H1 (cell line): ENCODE measurements at places on chromosomes 16 and 17.

DNA sequence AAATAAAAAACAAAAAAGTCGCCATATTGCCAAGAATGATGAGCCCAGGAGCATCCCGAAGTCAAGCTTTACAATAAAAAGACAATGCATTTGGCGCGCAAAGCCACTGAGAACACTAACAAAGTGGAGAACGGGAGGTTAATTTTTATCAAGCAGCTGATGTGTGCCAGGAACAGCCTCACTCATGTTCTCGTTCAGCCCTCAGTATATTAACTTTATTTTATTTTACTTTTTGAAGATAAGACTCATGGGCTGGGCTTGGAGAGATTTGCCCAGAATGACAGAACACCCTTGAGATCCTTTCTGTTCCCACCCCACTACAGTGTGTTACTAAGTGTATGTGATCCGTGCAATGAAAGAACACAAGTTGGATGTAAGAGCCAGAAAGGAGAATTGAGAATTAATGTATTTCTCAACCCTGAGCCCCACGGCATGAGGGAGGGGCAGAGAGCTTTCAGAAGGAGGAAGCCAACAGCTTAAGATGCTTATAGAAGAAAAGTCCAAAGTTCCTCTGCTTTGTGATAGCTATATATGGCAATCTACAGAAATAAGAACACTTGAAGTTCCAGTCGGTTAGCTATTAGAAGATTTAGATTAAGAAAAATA, 48.4 kb downstream of the COTL1 start:
- no peak for DNase-seq
- H3K4me1 ChIP-seq = peaks cover 18% of the 10 kb centered on the region
- H3K27me3 ChIP-seq = no peaks in the 10 kb centered on the region
- H3K36me3 ChIP-seq = peaks cover 5% of the 10 kb centered on the region

- no peaks in the 10 kb centered on the region for H3K4me1 ChIP-seq
- no peak overlapping the region for H3K27ac ChIP-seq
- no peak for DNase-seq
- H3K27me3 ChIP-seq = no peaks in the 10 kb centered on the region
- no peak overlapping the region for H3K4me3 ChIP-seq
- H3K36me3 ChIP-seq = no peaks in the 10 kb centered on the region
Observed at GRCh38 chr17:16820979-16821543, 131.0 kb downstream of the CCDC144A start.

- H3K4me1 ChIP-seq = no peaks in the 10 kb centered on the region
- H3K36me3 ChIP-seq = no peaks in the 10 kb centered on the region
- H3K27me3 ChIP-seq = no peaks in the 10 kb centered on the region; the same call in 1 of the 2 replicates
- H3K4me3 ChIP-seq = no peak overlapping the region
- no peak for DNase-seq
- no peak overlapping the region for H3K27ac ChIP-seq
Observed at GRCh38 chr17:8029121-8029520, 9.7 kb upstream of the ALOX15B start.

DNA sequence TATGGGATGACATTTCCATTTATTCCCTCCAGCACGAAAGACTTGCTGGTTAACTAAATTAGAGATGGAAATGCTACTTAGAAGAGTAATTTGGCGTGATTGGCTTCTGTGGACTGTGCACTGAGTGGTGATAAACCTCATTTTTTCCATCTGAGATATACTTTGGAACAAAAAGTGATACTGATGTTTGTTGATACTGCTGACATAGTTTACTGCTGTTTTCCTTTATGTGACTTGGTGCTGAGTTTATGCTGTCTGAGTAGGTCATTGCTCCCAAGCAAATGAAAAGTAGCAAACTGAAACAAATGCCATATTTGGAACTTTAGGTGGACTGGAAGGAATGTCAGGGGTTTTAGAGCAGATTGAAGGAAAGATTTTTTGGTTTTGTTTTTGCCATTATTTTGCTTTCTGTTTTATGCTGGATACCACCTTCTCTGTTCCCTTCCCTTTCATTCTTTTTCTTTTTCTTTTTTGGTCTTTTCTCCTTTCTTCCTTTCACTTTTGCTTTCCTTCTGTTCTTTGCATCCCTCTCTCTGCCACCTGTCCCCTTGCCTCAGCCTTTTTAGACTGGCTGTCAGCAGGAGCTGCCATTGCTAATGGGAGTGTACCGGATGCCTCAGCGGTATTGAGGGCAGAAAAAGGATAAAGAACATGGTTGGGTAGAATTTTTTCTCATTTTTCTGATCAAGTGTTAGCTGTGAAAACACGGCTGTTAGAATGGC, 41.8 kb downstream of the NUP93 start:
- no peak for DNase-seq
- no peaks in the 10 kb centered on the region for H3K27me3 ChIP-seq
- H3K36me3 ChIP-seq = no peaks in the 10 kb centered on the region
- H3K4me3 ChIP-seq = no peak overlapping the region
- no peaks in the 10 kb centered on the region for H3K4me1 ChIP-seq

DNA sequence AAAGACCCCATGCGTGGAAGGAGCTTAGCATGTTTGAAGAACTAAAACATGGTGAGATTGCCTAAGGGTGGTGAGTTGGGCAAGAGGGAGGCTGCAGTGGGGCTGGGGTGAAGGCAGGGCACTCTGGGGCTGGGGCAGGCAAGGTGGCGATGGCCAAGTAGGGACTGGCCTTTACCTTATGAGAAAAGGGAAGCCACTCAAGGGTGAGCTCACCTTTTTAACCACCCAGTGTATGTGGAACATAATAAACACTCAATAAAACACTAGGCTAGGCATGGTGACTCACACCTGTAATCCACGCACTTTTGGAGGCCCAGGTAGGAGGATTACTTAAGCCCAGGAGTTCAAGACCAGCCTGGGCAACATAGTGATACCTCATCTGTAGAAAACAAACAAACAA, 37.7 kb downstream of the LYRM9 start:
- no peaks in the 10 kb centered on the region for H3K36me3 ChIP-seq
- H3K4me3 ChIP-seq = no peak overlapping the region
- H3K27ac ChIP-seq = no peak overlapping the region
- DNase-seq = no peak
- H3K27me3 ChIP-seq = no peaks in the 10 kb centered on the region

- H3K27me3 ChIP-seq = no peaks in the 10 kb centered on the region
- H3K4me1 ChIP-seq = no peaks in the 10 kb centered on the region
- DNase-seq = no peak
- no peak overlapping the region for H3K27ac ChIP-seq
Observed at GRCh38 chr16:67948015-67948414, 4.1 kb upstream of the LCAT start.

DNA sequence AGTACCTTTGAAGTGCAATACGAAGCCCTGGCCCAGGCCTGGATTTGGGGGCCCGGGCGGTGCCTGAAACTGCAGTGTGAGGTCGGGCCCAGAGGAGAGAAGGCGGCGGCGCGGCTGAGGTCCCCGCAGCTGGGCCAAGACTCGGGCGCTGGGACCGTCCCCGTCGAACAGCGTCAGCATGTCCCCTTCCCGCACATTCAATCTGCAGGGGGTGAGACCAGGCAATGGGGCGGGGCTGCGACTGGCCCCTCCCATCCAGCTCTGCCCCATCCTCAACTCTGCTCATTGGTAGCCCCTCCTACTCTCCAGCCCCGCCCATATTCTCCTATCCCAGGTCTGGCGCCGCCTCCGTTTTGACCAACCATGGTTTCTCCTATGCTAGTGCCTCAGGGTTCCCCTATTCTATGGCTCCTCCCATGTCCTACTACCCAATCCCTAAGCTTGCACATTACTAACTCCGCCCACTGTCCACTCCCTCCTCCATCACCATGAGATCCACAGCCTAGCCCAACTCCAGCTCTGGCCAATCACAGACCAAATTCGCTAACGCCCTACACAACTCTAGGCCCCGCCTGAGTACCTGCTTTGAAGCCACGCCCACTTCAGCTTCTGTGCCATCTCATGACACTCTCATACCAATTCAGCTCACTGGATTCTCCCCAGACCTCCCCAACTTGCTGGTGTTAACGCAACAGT, 14.4 kb upstream of the CDIPT start:
- peaks cover 6% of the 10 kb centered on the region for H3K4me1 ChIP-seq
- H3K4me3 ChIP-seq = peak overlapping the region; percentile 48

- H3K4me1 ChIP-seq = peaks cover 7% of the 10 kb centered on the region; the same call in 1 of the 2 replicates
- H3K27me3 ChIP-seq = no peaks in the 10 kb centered on the region
- DNase-seq = no peak
- H3K4me3 ChIP-seq = no peak overlapping the region
Observed at GRCh38 chr17:82283208-82283749, 9.8 kb upstream of the CSNK1D start.

DNA sequence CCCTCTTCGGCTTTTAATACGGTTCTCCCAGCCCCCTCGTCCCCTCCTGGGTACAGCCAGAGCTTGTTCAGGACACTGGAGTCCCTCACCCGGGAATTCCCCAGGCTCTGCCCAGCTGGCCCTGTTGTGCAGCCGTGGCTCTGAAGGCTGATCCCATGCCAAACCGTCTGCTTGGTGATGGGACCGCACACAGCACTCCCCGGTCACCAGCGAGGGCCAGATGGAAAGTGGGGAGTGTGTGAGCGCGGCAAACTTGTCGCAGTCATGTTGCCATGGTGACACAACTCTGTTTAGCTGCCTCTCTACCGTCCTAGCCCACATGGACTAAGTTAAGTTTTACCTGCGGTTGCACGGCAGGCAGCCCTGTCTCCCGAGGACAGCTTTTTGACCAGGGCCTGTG, 107.9 kb downstream of the RAP1GAP2 start:
- H3K4me3 ChIP-seq = no peak overlapping the region
- H3K27ac ChIP-seq = peak overlapping the region; percentile 35; the same call in 1 of the 2 replicates
- peaks cover 13% of the 10 kb centered on the region for H3K4me1 ChIP-seq
- no peaks in the 10 kb centered on the region for H3K27me3 ChIP-seq
- H3K36me3 ChIP-seq = no peaks in the 10 kb centered on the region; the same call in 1 of the 2 replicates

DNA sequence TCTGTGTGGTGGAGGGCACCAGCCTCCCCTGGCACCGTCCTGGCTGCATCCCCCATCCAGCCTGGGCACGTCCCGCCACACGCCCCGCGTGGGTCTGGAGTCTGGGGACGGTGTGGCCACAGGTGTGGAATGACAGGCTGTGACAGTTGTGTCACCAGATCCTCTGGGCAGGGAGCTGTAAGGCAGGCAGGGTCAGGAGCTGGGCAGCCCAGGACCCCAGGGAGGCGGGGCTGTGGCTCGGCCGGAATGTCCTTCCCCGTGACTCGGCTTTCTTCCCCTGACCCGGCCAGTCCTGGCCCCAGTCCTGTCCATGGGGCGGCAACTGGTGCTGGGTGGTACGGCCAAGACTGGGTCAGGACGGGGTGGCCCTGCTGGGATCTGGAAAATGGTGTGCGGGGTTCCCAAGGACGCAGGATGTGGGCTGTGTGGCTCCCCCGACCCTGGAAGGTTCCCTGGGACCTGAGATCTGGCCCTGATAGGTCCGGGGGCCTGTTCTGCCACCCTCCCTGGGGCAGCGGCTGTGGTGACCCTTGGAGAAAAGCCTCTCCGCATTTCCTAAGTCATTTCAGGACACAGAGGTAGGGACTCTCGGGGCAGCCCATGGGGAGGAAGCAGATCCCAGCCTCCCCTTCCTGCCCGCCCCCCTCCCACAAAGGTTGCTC, 3.3 kb upstream of the SLC16A3 start:
- H3K4me1 ChIP-seq = 0 out of 2 replicates have a peak, but pooled peaks cover 2% of the 10 kb centered on the region
- no peak for DNase-seq
- H3K27ac ChIP-seq = no peak overlapping the region
- H3K4me3 ChIP-seq = no peak overlapping the region

DNA sequence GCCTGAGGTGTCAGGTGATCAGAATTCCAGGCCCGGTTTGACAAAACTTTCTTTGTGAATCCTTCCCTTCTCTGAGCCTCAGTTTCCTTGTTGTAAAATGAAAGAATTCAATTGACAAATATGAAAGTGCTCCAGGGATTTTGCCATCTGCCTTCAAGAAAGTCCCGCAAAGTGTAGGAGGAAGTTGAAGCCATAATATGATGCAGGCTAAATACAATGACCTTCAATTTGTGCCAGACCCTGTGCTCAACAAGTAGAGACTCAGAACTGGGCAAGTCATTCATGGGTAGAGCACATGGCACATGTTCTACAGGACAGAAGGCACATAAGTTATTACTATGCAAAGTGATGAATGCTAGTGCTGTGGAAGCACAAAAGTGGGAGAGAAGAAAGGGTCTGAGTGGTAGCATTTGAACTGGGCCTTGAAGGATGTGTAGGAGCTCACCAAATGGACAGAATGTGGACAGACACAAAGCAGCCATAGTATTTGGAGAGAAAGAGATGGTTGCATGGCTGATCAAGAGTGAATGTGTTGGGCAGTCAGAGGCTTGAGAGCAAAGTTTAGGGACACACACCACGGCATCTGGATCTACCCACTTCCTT, 2.4 kb upstream of the SCIMP start:
- no peaks in the 10 kb centered on the region for H3K4me1 ChIP-seq
- DNase-seq = no peak
- H3K4me3 ChIP-seq = no peak overlapping the region
- H3K27me3 ChIP-seq = no peaks in the 10 kb centered on the region
- no peak overlapping the region for H3K27ac ChIP-seq

GRCh38 chr16:81581107-81581506, 136.5 kb downstream of the CMIP start:
- no peak overlapping the region for H3K4me3 ChIP-seq
- no peaks in the 10 kb centered on the region for H3K36me3 ChIP-seq
- no peaks in the 10 kb centered on the region; the same call in 1 of the 2 replicates for H3K4me1 ChIP-seq
- DNase-seq = no peak
- H3K27ac ChIP-seq = no peak overlapping the region

DNA sequence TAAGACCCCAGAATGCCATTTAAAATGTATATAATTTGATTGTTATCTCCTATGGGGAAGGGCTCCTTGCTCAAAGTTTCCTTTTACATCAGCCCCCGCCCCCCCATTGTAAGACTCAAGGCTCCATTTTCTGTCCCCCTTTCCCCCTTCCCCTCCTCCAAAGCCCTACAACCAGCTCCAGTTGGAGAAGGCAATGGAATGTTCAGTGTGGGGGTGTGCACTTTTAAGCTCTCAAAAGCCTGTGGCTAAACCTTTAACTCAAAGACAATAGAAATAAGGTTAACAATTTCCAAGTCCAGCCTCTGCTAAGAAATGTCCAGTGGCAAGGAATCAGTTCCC, 114.7 kb downstream of the NOG start:
- no peaks in the 10 kb centered on the region for H3K36me3 ChIP-seq
- H3K4me1 ChIP-seq = peaks cover 8% of the 10 kb centered on the region
- H3K27ac ChIP-seq = no peak overlapping the region
- no peak for DNase-seq
